Activated CD8-positive, alpha-beta T cell treated with anti-CD3 and anti-CD28 coated beads for 36 hours (primary cell): ENCODE measurements at places on chromosomes 2 and 18.

DNA sequence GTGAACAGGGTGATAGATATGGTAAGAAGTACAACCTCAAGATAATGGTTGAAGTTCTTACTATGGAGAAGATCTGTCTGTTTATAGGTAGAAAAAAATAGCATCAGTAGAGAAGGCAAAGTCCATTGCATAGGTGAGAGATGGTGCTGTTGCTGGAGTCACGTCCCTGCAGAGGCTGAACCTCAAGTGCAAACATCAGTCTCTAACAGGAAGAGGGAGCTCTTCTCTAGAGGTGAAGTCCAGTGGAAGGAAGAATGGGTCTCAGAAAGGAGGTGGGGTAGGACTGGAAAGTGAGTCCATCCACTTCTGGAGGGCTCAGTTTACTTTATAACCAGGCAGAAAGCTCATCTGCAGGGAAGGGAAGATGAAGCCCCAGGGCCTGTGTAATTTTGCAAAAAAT lies 337.7 kb downstream of the MEIS1 start:
- DNase-seq = no peak

- no peak for DNase-seq
These were observed 588.9 kb upstream of the TMEFF2 start for GRCh38 chr2:192783643-192784042.

DNA sequence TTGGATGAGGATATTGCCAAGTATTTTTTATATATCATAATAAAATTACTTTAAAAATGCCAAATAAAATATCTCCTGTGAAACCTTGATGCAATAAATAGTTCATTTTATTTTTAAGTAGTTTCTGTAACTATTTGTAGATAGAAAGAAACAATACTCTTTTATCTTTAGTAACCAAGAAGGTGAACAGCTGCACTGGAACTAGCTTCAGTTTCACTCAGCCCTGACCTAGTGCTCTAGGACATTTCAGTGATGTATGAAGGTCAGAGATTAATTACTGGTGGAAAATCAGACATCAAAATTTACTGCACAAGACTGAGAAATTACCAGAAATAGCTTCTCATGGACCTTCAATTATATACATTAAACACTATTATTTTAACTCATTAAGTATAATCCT lies 1305.0 kb downstream of the CNTNAP5 start:
- DNase-seq = no peak

DNA sequence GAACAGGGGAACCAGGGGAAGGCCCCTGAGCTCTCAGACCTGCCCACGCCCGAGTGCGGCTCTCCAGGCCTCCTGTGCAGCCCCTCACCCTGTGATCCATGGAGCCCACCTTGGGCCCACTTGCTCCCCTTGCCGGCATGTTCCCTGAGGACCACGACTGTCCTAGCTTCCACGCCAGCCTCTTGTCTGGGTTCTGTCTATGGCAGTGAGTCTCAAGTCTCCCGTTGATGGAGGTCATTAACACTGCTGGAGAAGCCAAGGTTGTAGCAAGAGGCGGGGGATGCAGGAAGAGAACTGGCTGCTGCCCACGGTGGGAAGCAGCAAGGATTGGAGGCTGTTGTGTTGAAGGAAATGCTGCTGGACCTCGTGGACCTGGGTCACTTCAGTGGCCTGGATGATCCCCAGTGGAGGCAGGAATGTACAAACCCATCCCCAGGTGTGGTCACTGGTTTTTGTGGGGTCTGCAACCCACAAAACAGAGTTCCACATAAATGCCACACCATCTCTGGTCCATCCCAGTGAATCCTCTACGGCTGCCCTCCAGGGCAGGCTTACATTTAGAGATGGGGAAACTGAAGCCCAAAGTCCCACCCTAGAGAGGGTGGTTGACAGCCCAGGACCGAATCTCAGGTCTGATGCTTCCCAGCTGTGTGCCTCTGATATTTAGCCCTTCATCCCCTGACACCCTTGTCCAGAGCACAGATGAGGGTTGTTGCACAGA lies 150.3 kb downstream of the NDUFA10 start:
- DNase-seq = no peak

DNA sequence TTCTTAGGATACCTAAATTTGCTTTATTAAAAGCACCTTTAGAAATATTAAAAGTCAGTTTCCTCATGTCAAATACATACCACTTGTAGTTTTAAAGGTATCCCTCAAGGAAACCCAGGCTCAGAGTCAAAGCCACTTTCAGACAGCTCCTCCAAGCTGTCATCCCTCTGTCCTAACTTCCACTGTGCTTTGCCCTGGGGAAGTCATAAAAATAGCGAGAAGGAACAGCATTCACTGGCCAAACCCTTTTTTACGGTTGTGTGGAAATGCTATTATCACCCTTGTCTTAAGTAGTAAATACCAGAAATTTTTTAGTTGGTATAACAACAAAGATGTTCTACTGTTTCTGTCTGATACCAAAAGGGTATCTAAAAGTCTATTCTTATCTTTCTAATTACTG lies 680.5 kb downstream of the ZEB2 start:
- DNase-seq = no peak

DNA sequence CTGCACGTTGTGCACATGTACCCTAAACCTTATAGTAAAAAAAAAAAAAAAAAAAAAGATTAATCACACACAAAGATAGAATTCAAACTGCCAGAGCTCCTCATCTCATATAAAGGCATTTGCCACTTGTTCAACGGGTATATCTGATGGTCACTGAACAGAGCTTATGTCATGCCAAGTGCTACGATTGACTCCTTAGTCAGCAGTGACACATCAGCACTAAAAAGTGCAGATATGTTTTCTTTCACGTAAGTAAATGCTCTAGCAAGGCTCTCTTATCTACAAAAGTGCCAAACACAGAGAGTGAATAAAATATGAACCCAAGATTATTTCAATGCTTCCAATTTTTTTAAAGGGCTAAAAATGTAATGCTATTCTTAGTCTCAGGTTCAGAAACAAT lies 1.1 kb downstream of the LMAN1 start:
- DNase-seq = peak; percentile 19

- DNase-seq = no peak
These were observed 79.5 kb downstream of the DGKD start for GRCh38 chr2:233433794-233434193.

DNA sequence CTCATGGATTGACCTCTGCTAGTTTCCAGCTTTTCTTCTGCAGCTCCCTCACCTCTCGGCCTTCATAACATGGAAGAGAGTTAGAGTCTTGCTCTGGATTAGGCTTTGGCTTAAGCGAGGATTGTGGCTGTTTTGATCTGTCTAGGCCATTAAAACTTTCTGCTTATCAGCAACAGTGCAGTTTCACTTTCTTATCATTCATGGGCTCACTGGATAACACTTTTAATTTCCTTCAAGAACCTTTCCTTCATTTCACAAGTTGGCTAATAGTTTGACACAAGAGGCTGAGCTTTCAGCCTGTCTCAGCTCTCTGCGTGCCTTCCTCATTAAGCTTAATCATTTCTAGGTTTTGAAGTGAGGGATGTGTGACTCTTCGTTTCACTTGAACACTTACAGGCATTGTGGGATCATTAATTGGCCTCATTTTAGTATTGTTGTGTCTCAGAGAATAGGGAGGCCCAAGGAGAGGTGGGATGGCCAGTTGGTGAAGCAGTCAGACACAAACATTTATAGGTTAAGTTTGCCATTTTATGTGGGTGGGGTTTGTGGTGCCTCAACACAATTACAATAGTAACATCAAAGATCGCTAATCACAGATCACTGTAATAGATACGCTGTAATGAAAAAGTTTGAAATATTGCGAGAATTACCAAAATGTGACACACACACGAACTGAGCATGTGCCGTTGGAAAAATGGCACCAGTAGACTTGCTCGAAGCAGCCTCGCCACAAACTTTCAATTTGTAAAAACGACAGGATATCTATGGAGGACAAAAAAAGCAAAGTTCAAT lies 129.3 kb downstream of the ZNF236 start:
- no peak for DNase-seq
